CD4-positive, alpha-beta T cell treated with Interleukin-4 for 1 hour (primary cell): ENCODE measurements at places on chromosomes 3 and 15.

DNA sequence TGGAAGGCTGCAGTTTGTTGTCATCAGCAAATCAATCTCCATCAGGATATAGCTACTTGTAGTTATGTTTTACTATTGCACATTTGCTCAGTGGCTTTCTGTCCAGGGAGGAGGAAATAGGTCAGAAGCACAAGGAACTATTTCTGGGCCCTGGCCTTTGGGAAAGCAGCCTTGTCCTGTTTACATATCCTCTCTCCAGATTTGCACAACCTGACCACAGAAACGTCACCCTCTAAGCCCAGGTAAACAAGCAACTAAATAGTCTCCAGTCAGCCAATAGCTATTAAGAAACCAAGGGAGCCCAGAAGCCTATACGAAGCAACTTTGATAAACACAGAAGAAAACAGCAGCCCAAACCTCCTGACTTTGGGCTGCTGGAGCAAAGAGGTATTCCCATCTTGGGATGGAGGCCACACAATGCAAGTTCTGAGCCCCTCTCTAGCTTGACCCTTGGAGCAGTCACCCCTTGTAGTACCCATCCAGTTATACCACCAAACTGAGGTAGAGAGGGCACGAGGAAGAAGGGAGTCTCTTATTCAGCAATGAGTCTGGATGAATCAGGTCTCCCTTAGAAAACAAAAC lies 2.3 kb upstream of the FEM1B start:
- no peak for DNase-seq

DNA sequence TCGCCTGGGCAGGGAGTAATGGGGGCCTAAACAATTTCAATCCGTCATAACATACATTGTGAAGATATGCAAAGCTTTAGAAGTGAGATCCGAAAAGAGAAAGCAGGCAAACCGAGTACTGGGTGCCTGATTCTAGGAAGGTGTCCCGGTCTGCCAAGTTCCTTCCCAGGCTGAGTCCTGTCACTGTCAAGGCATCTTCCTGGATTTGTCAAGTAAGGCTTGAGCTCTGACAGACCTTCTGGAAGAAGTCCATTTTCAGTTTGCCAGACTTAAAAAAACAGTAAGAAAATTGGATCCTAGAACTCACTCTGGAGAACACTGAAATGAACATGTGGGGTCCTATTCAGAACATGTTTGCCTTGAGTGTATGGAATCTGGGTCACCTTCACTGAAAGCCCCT lies 253.9 kb downstream of the RORA start:
- no peak for DNase-seq

DNA sequence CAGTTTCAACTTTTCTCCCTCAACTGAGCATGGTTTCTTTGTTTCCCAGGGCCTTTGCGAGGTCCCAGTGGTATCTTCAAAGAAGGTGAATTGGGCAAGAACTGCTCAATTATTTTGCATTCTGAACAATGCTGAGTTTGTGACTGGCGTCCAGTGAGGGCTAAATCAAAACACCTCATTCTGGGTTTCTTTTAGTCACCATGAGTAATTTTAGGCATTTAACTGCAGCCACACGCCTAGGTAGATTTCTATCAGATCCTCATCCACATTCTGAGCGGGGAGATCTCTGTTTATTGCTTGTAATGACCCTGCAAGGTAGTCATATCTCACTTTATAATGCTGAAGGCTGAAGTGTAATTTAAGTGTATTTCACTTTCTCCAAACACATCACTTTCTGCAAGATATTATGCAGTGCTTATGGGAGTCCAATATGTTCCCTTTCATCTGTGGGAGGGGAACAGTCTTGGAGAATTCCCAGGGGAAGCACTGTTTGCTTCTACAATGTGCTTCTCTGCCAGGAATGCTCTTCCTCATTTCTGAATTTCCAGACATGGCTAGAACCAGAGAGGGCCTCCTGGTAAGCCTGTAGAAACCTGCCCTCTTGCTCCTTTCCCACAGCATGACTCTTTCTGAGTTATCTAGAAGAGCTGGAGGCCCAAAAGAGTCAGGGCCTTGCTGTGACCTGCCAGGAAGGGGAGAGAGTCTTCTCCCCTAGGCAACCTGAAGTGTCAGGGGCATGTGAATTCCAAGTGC lies 91.7 kb downstream of the FRMD4B start:
- DNase-seq, result no peak

DNA sequence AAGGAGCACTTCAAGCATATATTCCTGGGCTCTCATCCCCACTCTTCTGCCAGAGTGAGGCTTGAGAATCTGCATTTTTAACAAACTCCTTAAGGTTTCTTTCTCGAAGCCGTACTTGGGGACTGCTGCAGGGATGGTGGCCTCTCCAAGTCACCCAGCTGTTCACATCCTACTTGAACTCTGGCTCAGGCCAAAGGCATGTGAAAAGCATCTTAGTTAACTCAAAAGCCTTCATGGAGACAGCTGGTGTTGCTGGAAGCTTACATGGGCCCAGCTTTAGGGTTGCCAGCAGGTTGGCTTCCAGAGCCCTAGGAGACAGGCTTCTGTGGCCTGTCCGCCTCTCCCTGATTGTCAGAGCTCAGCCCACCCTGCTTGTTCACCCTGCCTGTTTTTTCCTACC lies 139.2 kb downstream of the THSD4 start:
- DNase-seq, result no peak

DNA sequence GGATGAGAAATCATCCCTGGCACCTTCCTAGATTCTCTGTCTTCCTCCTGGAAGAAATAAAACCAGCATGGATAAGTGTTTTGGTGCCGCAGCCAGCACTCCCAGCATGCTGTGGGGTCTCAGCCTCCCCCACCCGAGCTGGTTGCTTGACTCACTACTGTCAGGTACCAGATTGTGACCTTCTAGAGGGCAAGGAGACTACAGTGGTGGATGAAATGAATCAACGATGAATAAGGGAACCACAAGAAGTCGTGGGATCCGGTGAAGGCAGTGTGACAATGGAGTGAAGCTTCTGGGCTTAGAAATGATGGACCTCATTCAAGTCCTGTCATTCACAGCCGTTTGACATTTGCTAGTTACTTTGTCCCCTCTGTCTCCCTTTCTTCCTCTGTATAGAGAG lies 50.2 kb upstream of the SLCO3A1 start:
- DNase-seq, result no peak

DNA sequence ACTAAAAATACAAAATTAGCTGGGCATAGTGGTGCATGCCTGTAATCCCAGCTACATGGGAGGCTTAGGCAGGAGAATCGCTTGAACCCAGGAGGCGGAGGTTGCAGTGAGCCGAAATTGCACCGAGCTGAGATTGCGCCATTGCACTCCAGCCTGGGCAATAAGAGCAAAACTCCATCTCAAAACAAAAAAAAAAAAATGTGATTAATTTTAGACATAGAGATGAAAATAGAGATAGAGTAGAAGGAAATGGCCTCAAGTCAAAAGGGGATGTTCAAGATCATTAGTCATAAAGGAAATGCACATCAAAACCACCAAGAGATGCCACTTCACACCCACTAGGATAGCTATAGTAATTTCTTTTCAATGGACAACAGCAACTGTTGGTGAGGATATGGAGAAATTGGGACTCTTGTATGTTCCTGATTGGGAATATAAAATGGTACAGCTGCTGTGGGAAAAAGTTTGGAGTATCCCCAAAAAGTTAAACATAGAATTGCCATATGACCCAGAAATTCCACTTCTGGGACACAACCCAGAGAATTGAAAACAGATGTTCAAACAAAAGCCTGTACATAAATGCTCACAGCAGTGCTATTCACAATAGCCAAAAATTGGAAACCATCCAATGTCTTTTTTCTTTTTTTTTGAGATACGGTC lies 55.4 kb downstream of the ABHD2 start:
- peak; percentile 41 for DNase-seq

- DNase-seq, result no peak
These were observed 68.1 kb downstream of the EOMES start for GRCh38 chr3:27653803-27654558.

DNA sequence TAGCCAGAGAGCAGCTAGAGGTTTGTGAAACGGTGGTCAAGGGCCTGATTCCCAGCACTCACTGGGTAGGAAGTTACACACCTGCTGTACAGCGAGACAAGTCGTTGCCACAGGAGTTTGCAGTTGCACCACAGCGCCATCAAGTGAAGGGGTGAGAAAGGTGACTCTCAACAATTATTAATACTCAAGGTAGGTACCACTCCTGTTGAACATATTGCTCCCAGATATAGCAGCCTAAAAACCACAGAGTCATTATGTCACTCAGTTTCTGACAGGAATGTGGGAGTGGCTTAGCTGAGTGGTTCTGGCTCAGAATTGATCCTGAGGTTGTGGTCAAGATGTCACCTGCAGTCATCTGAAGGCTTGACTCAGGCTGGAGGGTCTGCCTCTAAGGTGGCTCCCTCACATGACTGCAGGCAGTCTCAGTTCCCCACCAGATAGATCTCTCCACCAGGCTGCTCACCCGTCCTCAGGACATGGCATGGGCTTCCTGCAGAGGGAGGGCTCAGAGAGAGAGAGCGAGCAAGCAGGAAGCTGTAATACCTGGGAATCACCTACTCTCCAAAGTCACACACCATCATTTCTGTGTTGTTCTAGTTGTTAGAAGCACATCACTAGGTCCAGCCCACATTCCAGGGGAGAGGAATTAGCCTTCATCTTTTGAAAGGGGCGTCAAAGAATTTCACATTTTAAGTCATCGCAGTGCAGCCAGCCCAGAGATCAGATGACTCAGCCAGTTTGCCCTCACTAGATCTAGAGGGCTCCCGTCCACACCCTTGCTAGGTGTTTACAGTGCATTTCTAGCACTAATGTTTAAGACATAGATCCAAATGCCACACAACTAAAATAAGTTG lies 17.0 kb upstream of the ANO10 start:
- DNase-seq, result peak; percentile 29

- DNase-seq, result no peak
These were observed 447.5 kb downstream of the IGSF11 start for GRCh38 chr3:118587037-118587741.

DNA sequence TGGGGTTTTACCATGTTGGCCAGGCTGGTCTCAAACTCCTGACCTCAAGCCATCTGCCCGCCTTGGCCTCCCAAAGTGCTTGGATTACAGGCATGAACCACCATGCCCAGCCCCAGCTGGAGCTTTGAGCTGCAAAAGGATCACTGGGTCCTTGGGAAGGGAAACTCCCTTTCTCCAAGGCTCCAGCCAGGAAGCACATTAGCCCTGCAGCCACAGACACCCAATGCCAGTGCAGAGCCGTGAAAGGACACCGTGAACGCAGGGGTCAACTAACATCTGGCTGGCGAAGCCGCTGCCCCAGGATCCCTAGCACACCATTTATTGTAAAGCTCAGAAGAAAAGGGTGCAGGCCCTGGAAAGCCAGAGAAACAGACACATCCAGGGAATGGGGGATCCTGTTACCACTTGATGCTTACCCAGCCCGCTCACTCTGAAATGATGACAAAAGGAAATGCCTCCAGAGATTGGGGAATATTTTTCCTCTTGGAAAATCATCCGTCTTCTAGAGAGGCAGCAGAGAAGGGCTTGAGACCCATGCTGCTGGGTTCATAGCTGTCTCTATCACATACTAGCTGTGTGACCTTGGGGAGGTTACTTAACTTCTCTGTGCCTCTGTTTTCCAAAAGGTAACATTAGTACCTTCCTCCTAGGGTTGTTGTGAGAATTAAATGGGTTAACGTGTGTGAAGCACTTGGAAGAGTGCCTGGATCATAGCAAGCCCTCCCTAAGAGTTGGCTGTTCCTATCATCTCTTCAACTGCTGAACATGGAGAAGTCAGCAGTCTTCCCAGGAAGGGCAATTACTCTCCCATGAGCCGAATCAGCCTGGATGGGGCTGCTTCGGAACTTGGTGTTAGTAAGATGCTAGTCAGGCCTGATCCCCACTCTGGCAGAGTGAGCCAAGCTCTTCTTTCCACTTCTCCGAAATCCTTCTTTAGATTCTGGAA lies 40.8 kb downstream of the LMCD1 start:
- DNase-seq, result no peak

DNA sequence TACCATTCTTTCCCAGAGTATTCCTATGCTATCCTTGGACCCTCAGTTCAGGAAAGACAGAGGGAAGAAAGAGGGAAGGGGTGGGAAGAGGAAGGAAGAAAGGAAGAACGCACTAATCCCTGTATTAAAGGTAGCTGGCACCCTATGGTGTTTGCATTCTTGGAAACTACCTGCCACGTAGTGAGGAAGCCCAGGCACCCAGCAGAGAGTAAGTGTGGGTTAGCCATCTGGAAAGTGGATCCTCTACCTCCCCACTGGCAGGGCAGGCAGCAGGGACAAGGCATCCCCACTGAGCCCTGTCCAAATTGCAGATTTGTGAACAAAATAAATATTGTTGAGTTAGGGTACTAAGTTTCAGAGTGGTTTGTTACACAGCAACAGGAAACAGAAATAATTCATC lies 8.8 kb downstream of the RBP1 start:
- DNase-seq, result no peak

DNA sequence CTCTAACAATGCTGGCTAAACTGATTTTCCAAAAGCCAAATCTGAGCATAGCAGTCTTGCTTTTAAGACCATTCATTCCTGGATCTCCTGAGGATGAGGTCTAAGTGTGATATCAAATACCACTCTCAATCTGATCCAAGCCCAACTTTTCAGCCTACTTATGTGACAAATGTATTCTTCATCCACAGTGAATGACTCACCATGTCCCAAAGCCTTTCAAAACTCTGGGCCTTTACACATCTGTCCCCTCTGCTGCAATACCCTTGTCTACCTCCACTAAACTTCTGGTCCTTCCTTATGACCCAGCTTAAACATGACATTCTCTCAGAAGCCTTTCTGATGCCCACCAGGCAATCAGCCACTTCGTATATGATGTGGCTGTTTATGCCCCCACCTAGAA lies 4.6 kb downstream of the ANAPC13 start:
- no peak for DNase-seq

GRCh38 chr15:66364944-66365528 lies 8.6 kb upstream of the TIPIN start:
- no peak for DNase-seq

DNA sequence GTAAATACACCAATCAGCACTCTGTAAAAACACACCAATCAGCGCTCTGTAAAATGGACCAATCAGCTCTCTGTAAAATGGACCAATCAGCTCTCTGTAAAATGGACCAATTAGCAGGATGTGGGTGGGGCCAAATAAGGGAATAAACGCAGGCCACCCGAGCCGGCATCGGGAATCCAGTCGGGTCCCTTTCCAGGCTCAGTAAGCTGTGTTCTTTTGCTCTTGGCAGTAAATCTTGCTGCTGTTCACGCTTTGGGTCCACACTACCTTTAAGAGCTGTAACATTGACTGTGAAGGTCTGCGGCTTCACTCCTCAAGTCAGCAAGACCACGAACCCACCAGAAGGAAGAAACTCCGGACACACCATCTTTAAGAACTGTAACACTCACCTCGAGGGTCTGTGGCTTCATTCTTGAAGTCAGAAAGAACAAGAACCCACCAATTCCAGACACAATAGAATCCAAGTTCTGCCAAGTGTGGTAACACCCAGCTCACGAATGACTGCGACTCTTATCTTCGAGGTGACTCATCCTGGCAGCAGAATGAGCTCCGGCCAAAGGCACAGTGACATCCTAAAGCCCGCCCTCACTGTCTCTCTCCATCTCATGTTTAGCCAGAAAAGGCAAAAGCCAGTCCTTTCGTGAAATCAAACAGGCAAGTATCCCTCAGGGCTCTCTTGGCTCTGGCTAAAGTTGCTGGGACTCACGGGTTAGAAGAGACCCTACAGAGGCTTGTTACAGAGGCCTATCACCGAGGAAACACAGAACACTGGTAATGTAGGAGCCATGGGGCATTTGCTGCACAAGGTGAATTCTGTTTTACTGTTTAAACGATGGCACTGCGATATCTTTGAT lies 155.2 kb downstream of the FAM43A start:
- no peak for DNase-seq

GRCh38 chr3:44827196-44827595 lies 34.5 kb upstream of the TMEM42 start:
- DNase-seq, result no peak

- DNase-seq, result no peak
These were observed 30.4 kb upstream of the ZNF639 start for GRCh38 chr3:179292450-179292849.
